ENCODE measurements at places on chromosomes 3 and 15. TPM values are rescaled to one million over a fixed set of nuclear protein-coding genes. Genes with fewer than 3 reads are reported as not detected.

GRCh38 chr3:128486681-128487537 is 6.1 kb downstream of the GATA2 start:
- H3K4me3 ChIP-seq: peak overlapping the region; percentile 44
- H3K36me3 ChIP-seq: no peaks in the 10 kb centered on the region
- DNase-seq: no peak
- peaks cover 94% of the 10 kb centered on the region for H3K27me3 ChIP-seq

DNA sequence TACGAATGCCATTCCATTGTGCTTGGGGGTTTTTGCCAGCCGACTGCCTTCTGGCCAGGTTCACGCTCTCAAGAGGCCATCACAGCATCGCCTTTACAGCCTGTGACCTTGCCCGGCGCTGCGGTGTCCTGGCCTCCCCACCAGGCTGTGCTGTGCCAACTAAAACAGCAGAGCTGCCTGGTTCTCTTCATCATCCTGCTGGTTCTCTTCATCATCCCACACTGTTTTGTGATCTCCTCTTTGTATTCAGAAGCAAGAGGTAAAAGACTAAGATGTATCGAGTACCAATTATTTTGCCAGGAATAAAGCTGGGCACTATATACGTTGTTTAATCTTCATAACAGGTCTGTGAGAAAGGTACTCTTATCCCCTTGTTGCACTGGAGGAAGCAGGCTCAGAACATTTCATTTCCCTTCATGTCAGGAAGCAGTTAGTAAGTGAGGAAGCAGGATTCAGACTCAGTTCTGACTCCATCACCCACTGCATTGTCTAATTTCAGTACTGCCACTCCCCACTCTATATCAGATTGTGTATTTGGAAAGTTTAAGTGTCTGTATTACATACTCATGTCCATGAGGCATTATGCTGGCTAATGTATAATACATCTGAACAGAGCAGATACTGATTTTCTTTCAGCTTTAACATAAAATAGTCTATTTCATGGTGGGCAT is 92.7 kb downstream of the LRRC28 start:
- no peaks in the 10 kb centered on the region for H3K27me3 ChIP-seq
- no peaks in the 10 kb centered on the region for H3K36me3 ChIP-seq

DNA sequence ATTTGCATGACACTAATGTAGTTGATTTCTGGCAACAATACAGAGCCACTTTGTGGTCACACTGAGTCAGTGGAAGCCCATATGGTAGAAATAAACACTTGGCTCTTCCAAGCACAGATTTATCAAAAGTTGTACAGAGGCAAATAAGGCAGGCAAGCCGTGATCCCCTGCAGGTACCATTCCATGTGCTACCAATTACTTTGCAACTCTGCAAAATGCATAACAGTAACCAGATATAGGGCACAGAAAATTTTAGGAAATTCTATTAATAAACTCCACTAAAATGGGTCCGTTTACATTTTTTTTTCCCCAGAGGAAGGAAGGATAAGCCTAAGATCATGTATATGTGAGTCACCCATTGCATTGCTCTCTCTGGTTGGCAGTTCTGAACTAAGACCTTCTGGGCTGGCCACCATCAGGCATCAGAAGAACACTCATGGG is 103.1 kb upstream of the PTX3 start:
- no peak overlapping the region for H3K4me3 ChIP-seq
- H3K36me3 ChIP-seq: no peaks in the 10 kb centered on the region
- H3K27ac ChIP-seq: no peak overlapping the region
- no peaks in the 10 kb centered on the region for H3K27me3 ChIP-seq

DNA sequence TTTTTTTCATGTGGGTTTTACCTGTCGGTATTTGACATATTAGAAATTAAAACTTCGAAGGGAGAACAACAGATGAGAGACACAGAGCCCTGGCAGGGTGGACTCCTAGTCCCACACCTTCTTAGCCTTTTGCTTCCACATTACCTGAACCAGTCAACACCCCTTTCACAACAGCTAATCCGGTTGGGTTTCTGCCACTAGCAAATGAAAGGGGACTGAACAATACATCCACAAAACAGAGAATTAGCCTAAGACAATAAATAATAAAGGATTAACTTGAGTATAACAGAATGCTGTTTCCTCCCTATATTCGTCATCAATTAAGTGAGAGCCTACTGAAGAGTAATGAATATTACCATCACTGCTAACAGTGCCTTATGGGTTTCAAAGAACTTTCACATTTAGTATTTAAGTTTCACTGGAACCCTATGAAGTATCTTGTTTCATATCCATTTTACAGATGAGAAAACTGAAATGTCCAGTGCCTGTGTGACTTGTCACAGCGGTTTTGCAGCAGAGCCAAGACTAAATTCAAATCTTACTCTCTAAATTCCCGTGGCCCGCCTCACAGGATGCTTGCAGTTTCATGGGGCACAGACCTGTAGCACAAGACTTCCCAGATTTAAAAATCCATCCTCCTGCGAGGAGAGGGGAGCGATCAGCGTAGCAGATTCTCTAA is 1.0 kb upstream of the RAB8B start:
- no peaks in the 10 kb centered on the region for H3K36me3 ChIP-seq
- DNase-seq: no peak
- H3K27me3 ChIP-seq: no peaks in the 10 kb centered on the region
- no peak overlapping the region for H3K27ac ChIP-seq

GRCh38 chr3:9582332-9582731 is 28.7 kb upstream of the LHFPL4 start:
- H3K27me3 ChIP-seq: no peaks in the 10 kb centered on the region
- no peaks in the 10 kb centered on the region for H3K4me1 ChIP-seq
- H3K36me3 ChIP-seq: no peaks in the 10 kb centered on the region

- H3K27ac ChIP-seq: no peak overlapping the region
- H3K4me3 ChIP-seq: no peak overlapping the region
- no peak for DNase-seq
- no peaks in the 10 kb centered on the region for H3K27me3 ChIP-seq
- H3K4me1 ChIP-seq: no peaks in the 10 kb centered on the region
These were observed 20.0 kb upstream of the CFAP20DC start for GRCh38 chr3:59069838-59070237.

The NUDT16 gene
- total RNA-seq: 39.5 TPM
